Stimulated activated CD8-positive, alpha-beta memory T cell treated with anti-CD3 and anti-CD28 coated beads, Interleukin-4, amount 100 ng/mL, for 1 hour (primary cell): ENCODE measurements at places on chromosomes 2 and 18.

DNA sequence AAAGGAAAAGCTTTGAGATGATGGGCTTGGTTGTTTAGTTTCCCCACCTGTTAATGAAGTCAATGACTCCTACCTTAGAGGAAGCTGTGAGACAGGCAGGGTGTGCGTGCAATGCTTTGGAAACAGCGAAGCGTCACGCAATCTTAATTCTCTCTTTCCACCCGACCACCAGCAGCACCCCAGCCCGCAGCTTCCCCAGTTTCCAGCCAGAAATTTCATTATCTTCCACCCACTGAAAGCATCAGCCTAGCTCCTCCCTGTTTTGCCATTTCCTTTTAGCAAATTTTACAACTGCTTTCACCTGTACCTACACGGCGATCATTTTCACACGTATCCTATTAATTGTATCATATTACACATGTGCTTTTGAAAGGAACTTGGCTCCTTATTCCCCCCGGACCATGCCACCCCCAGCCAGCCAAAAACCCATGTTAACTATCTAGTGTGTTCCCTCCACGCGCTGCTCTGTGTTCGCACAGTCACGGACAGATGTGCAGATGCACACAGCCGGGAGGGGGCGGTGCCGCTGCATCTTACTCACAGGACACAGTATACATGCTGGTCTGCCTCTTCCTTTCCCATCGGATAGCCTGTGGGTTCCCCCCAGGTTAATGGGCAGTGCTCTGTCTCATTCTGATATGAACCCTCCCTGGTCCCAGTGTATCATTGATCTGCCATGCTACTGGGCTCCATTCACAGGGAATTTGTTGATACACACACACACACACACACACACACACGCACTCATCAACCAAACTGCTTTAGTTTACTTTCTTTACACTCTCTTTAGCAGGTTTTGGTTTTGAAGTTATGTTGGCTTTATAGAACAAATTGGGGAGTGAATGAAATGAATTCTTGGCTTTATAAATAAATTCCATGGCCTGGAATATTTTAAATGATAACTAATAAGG is 22.4 kb downstream of the CYP27C1 start:
- no peak for DNase-seq

DNA sequence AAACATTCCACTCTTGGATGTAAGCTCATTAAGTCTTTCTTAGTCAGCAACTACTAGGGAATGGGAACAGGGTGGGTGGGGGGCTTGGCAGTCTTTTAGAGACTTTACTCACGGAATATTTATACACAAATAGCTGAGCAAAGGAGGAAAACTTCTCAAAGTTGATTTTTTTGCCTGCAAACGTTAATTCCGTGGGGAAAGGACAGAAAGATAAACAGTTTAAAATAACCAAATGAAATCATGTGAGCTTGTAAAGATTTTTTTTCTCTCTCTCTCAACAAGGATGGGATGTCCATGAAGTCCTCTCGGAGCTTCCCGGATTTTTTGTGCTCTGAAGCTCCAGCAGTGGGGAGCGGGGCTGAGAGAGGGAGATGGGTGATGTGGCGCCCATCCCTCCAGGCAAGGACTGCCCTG is 32.2 kb upstream of the MAT2A start:
- no peak for DNase-seq

DNA sequence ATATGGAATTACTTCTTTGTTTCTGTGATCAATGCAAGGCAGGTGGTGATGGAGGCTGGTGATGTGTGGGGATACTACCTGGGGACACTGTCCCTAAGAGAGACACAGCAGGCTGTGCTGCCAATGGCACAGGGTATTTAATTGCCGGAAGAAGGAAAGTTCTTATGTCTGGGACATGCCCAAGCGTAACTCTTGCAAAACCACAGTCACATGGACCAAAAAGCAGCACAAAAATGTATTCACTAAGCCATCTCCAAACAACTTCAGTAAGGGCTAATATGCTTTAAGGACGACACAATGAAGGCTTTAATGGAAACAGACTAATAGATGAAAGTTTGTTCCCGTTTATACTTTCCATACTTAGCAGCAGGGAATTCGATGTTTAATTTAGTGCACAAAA is 49.7 kb upstream of the AP1S3 start:
- no peak for DNase-seq

DNA sequence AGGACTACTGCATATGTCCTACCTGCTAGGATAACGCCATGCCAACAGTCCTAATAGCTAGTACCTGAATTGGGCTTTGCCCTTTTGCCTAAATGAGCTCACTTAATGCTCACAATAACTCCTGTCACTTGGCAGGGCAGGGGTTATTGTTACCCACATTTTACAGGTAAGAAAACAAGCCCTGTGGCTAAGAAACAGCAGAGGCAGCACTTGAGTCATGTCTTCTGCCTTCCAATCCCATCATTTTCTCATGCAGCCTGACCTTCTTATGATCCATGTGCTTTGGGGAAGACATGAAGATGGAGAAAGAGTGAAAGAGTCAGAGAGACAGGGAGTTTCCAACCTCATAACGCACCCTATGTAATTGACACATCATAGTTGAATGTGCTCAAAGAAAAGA is 33.6 kb upstream of the LPIN1 start:
- no peak for DNase-seq

DNA sequence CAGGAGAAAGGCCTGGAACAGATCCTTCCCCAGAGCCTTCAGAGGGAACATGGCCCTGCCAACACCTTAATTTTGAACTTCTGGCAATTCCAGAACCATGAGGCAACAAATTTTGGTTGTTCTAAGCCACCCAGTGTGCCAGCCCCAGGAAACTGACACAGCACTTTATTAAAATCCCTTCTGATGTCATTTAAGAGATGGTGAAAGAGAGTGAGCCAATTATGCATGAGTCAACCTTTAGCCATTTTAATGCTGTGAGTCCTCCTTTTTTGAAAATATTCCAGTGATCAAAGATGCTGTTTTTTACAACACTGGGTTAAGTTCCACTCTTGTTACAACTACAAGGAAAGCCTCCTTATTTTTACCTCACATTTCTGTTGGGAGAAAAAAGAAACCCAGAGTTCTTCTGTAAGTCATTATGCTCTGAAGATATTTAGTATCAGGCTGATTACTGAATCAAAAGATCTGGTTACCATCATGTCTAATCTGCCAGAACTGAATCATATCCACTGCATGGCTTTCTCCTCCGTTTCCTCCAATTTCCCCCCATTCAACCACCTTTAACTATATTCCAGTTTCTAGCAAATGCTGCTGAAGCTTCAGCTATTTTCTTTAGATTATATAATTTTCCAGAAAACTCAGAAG is 235.4 kb downstream of the TXNL1 start:
- DNase-seq = no peak

- no peak for DNase-seq
Measured at GRCh38 chr18:74841248-74841647, 243.6 kb downstream of the ZNF407 start.

DNA sequence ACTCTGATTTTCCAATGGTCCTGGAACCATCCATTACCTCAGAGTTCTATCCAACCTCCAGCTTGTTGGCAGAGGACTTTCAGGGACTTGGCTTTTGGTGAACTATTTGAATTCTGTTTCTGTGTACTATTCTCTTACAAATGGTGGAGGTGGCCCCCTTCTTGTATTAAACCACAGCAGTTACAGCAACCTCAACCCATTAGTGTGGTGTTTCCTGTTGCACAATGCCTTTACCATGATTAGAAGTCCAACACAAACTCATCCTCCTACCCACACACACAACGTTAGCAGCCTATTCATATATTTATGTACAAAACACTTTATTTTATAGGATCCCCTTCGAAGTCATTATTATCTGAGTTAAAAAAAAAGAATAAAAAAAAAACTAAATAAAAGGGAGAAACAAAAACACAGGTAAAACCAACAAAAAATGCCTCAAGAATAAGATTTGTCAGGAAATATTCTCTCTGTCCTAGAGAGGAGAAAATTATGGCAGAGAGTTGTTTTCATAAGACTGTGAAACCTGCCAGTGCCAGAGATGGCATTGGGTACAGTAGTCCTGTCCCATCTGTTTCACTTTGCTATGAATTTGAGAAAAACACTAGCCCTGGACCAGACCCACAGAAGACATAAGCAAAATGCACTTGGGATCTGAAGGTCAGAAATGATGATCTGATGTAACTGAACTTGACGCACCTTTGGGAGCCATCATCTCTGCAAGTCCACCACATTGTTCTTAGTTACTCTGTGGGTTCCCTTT is 1896.0 kb upstream of the PIK3C3 start:
- DNase-seq = no peak

DNA sequence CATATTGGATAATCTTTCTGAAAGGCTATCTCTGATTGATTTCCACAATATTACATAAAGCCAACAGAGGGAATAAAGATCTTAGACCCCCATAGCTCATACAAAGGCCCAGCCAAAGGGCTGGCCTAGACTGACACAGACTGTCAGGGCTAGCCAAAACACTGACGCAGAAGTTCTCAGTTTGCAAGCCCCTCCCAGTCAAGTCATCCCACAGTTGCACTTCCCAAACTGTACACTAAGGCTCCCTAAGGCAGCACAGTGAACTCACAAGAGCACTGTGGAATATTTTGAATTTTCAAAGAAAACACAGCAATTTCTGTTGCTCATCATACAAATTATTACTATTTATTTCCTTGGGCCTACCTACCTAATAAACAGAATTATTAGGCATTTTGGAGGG is 244.9 kb downstream of the SP3 start:
- DNase-seq = no peak

DNA sequence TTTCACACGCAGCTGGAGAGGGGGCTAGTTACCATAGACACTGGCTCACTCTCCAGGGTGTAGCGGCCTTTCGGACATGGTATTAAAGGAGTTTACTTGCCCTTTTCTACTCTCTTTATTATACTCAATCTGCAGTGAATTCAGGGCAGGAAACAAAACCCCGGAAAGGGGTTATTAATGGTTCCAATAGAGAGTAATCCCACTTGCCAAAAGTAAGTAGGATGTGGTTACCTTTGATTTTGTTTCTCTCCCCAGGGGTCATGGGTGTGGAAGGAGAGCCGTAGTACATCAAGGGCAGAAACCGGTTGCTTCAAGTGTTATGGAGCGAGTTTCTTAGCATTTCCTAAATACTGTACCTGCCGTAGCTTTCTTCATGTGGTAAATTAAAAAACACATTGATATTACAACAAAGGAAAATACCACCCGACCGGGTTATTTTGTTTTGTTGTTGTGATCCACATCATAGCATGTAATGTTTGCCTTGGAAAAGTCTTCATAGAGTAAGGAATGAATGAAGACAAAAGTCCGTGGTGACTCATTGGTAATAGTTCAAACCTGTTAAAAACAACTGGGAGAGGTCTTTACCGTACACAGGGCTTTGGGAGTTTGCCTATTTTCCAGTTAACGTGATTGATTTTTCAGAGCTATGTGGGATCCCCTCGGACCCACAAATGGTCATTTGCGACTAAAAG is 71.5 kb downstream of the SLC4A3 start:
- no peak for DNase-seq

DNA sequence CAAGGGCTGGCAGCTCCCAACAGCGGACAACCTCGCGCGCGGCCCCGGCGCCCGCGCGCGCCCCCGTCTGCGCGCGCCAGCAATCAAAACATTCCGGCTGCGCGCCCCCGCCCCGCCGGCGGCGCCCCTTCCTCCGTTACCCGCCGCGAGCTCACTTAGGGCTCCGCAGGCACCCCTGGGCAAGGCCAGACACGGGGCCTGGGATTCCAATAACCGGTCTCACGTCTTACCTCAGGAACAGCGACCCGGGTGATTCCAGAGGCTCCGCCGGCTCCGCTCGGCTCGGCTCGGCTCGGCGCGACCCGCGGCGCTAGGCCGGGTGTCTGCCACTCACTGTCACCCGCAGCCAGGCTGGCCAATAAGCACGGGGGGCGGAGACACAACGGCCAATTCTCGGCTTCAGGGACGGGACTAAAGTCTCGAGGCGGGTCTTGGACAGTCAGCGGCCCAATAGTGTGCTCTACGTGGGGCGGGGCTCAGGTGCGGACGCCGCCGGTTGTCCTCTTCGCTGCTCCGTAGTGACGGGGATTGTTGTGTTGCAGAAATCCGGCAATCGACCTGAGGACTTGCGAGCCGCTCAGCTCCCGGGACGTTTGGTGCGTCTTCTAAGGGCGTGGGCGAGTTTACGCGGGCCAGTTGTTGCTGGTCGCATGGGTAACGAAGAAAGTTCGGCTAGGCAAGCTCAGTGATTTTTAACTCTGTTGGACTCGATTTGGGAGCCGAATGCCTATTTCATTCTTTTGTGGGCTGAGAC is at the start of the genes ANKZF1 and ATG9A:
Gene ANKZF1, plus strand, starts transcription at position 502 of the 754 bp plus-strand sequence. CDS start 452 bp downstream, outside the sequence.
Gene ATG9A, minus strand, starts transcription at position 332 of the 754 bp plus-strand sequence. CDS start 1,612 bp downstream, outside the sequence.
- peak; percentile 91 for DNase-seq

GRCh38 chr2:182586426-182586825 is 129.6 kb upstream of the DNAJC10 start:
- DNase-seq = no peak

DNA sequence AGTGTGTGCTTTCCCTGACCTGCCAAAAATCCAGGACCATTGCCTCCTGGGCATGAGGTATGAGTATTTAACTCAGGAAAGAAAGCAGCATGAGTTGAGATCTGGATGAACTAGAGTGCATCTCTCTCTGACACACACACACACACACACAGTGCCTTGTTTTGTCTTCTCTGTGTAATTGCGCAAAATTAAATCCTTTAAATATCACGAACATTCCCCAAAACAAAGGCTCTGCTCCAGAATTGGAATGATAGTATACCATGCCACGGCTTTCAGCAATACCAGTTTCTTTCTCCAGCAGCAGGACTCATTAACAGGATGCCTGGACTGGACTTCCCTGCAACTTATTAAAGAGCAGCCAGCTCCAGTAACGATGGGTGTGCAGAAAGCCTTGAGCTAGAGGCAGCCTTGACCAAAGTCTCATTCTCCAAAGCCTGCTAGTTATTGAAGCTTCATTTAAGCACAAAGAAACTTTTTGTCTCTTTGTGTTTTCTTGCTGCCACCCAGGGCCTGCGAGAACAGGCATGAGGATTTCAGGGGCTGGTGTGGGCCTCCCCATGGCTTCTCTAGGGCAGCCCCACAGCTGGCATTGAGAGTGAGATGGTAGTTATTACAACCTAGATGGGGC is 101.7 kb downstream of the NRP2 start:
- no peak for DNase-seq

DNA sequence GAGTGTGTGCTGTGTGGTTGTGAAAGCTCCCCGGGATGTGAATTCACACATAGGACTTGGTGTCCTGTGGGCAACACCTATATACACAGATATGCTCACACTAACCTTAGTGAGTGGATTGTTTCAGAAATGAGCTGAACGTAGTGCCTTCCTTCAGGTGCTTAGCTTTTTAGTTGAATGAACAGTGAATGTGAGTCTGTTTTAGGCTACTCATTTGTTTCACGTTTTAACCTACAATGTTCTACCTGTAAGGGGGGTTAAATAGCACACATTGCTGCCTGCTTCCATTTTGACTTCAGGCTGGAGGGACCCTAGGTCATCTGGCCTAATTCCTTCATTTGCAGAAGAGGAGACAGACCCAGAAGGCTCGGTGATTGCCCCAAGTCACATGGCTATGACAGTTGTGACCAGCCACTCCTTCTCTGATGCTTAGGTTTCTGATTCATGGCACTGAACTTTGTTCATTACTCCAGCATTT is 1.0 kb downstream of the PLEK start:
- DNase-seq = no peak

- no peak for DNase-seq
Measured at GRCh38 chr2:193743089-193743488, 1548.4 kb upstream of the TMEFF2 start.

GRCh38 chr18:10482985-10483949 is 28.8 kb downstream of the APCDD1 start:
- DNase-seq = no peak

GRCh38 chr18:65994302-65994701 is 243.5 kb downstream of the CDH7 start:
- DNase-seq = no peak
